ENCODE measurements at places on chromosomes 1 and 21.

GRCh38 chr21:42381347-42381984 is 14.4 kb downstream of the TMPRSS3 start:
- DNase-seq, result no peak

- no peak for DNase-seq
These were observed 19.1 kb downstream of the ASTN1 start for GRCh38 chr1:177145106-177146070.

DNA sequence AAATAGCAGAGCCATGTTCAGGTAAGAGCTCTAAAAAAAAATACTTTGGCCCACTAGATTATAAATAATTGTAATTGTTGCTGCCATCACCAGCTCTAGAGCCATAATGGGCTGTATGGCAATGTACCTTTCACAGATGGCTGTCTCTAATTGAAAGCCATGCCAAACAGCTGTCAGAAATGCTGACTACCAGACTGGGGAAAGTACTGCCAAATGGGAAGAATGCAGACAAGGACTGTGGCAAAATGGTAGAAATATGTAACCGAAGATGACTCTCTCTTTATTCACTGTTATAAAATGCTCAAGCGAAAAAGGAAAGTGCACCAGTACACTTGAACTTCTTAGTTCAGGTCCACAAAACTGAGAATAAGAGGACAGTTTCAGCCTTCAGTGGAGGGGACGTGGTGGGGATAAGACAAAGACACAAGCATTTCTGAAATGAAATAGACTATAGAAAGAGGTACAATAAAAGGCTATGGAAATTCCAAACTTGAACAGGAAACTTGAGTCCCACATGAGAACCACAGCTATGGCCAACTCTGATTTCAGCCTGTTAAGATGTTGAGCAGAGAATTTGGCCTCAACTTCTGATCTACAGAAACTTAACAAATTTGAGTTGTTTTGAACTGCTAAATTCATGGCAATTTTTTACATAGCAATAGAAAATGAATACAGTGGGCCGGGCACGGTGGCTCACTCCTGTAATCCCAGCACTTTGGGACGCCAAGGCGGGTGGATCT is 46.5 kb upstream of the LPGAT1 start:
- no peak for DNase-seq

- DNase-seq, result no peak
These were observed 430.9 kb downstream of the LTN1 start for GRCh38 chr21:28561772-28562171.

DNA sequence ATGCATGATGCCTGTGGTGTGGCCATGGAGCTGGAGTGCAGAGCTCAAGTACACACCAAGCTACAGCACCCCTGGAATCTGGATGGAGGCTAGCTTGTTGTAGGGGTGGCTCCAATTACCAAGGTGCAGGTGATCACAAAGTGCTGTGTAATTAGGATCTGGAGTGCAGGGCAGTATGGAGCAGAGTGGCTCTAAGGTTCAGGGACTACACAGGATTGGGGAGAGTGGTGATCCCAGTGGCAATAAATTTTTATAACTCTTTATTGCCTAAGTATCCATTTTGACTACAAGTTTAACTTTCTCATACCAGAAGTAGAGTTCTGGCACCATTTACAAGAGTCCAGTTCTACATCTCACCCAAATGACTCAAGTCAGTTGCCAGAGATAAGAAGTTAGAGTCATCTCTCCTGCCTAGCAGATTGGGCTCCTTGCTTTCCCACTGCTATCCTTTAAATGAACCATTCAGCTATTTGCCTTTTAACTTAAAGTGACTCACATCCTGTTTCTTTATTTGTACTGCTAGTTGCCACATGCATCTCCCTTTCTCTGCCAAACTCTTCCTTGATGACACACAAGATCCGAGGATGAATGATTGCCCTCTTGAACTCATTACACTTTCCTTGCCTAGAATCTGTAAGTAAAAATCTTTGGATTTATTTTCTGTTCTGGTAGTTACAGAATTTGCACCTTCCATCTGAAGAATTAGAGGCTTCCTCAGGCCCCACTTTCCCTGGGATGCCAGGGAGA is 427.2 kb downstream of the KCNT2 start:
- no peak for DNase-seq

DNA sequence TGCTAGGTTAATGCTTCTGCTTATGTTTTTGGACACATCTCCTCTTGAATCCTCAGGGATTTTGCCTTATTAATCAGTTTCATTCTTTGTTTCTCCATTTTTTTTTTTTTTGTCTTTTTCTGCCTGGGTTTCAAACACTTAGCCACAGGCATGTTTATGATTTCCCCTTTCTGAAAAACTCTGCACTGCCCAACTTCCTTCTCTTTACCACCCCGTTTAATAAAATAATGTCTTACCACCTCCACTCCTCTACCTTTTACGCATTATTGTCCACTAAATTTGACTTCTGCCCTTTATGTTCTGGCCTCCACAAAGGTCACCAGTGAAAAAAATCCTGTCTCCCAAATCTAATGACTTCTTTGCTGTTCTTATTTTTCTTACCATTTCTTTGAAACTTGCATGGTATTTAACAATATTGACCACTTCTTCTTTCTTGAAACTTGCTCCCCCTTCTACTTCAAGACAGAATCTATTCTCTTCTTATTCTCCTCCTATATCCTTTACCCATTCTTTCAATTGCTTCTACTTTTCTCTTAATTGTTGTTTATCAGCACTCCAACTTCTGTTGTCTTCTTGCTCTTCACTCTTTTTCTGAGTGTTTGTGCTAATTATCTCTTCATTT is 150.3 kb downstream of the TNFSF18 start:
- no peak for DNase-seq
